RWPE1 (cell line): ENCODE measurements at places on chromosomes 16 and 17.

DNA sequence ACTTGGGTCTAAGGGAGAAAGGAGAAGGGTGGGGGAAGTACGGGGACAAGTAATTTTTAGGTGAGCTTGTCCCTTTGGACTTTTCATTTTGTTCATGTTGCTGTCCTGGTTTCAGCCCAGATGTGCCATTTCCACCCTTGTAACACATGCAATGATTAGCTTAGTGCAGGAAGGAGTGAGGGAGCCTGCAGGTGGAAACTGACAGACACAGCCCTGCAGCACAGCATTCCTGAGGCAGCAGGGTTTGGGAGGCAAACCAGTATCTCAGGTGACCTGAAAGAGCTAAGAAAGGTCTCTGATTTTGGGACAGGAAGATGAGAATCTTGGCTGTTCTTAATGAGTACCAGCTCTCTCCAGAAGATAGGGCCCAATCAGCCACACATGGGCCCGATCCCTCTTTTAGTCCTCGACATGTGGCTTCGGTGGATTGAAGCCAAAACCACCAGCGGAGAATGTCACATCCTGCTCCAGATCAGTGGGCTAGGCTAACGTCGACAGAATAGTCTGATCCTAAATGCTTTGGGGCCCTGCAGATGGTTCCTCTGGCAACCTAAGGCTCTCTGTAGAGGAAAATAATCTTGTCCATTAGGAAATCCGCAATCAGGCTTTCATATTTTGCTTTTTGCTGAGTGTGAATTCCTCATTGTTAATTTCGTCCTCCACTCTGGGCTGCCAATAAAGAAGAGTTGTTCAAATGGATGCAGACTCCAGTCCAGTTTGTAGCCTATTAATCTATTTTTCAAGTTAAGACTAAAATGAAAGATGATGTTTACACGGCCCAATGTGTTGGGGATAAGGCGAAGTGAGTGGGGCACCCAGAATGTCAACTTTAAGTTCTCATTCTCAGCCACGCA is 3.8 kb upstream of the RNF157 start:
- no peak for DNase-seq

DNA sequence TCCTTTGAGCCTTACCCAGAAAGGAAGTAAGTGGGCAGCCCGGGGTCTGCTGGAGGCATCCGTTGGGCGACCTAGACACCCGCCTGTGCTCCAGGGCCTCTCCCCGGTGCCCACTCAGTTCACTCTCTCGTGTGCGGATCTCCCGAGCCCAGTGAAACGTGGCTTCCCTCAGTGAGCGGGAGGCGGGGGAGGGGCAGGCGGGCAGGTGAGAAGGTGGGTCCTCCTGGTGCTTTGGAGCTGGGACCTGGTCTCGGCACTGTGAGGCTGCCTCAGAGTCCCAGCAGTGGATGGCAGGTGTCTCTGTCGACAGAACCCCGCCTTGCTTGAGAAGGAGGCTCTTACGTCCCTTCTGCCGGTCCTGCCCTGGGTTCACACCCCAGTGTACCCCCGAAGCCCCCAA is 8.0 kb downstream of the ZNF276 start:
- DNase-seq, result no peak

- no peak for DNase-seq
Observed at GRCh38 chr16:963913-964312, 6.9 kb downstream of the LMF1 start.

GRCh38 chr16:17469011-17469740 is 1.6 kb downstream of the XYLT1 start:
- no peak for DNase-seq

DNA sequence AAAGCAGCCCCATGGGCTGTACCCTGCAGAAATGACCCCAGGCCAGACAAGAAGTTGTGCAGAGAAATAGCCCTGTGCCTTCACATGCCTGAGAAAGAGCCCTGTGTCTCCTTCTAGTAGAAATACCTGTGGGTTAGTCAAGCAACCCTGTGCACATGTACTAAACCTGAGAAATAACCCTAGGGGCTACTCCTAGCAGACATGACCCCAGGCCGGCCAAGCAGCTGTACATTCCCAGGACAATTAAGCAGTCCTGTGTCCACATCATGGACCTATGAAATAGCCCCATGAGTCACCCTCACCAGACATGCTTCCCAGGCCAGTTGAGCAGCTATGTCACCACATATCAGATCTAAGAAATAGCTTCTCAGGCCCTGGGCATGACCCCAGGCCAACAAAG is 519.7 kb upstream of the CA10 start:
- no peak for DNase-seq

DNA sequence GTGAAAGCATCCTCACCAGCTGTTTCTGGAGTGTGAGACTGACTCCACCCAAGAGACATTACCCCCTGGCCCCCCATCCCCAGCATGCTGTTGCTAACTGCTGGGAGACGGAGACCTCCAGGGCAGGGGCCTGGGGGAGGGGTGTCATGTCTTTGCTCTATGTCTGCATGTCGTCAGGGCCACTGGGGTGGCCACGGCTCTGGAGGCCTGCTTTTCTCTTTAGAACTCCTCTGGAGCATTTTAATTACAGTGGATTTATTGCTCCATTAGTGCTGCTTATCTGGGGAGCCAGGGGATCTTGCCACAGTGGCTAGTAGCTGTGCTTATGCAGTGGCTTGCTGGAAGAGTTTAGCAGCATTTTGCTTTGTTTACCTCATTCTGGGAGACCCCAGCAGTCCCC is 32.3 kb downstream of the CLEC16A start:
- no peak for DNase-seq

DNA sequence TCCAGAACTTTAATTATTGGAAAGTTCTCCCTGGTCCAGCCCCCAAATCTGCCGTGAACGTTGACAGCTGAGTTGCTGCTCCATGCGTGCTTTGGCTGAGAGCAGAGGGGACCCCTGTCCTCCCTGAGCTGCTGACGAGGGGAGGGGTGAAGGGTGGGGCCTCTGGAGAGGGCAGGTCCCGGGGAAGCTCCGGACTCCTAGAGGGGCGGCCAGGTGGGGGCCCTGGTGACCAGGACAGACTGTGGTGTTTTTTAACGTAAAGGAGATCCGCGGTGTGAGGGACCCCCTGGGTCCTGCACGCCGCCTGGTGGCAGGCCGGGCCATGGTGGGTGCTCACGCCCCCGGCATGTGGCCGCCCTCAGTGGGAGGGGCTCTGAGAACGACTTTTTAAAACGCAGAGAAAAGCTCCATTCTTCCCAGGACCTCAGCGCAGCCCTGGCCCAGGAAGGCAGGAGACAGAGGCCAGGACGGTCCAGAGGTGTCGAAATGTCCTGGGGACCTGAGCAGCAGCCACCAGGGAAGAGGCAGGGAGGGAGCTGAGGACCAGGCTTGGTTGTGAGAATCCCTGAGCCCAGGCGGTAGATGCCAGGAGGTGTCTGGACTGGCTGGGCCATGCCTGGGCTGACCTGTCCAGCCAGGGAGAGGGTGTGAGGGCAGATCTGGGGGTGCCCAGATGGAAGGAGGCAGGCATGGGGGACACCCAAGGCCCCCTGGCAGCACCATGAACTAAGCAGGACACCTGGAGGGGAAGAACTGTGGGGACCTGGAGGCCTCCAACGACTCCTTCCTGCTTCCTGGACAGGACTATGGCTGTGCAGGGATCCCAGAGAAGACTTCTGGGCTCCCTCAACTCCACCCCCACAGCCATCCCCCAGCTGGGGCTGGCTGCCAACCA is at the start of gene MC1R:
Gene MC1R (plus strand): TSS at position 410 of the 895 bp plus-strand sequence. CDS start 397 bp downstream, at position 807.
- no peak for DNase-seq

- no peak for DNase-seq
Observed at GRCh38 chr17:77802333-77802615, 156.2 kb upstream of the TNRC6C start.

- DNase-seq, result no peak
Observed at GRCh38 chr16:47416869-47417268, 44.0 kb downstream of the ITFG1 start.

GRCh38 chr17:3961564-3962047 is 2.6 kb downstream of the ATP2A3 start:
- no peak for DNase-seq

DNA sequence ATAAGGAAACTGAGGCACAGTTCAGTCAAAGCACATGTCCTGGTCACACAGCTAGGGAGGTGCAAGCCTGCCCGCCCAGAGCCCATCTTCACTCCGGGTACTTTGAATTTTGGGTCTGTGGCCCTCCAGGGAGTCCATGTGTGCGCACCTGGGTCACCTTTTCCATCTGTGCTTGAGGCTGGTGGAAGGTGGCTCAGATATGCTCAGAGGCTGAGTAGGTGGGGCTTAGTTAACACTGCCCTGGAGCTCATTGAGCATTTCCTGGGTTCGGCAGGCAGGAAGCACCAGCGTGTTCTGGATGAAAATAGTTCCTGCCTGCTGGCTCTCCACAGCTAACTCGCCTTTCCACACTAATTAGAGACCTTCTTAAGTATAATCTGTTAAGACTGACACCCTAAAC is 19.2 kb downstream of the FAM234A start:
- no peak for DNase-seq

DNA sequence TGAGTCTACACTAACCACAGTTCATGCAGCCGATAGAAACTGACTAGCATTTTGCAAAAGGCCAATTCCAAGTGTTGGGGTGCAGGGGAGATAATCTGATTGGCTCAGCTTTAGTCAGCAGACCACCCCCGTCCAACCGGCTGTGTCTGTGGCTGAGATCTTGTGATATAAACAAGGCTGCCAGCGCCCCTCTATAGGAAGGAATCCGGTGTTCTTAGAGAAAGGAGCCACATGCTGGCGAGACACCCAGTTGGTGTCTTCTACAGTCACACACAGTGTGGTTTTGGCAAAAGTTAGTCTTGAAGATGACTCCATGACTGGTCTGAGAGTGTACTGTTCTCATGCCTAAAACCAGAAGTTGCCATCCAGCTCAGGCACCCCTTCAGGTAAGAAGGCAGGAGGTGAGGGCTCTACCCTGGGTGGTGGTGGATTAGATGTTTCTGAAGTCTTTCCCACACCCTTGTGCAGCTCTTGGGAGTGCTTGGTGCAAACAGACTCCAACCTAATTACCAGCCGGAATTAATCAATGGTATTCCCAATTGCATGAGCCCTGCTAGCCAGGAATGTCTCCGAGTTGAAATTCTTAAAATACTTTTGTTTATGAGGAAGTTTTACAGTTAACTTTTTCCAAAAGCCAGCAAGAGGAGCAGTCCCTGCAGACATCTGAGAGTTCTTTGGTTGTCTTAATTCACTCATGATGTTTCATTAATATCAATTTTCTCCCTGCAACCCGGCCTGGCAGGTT is 172.3 kb upstream of the IRX6 start:
- DNase-seq, result no peak

GRCh38 chr16:81595629-81596292 is 151.2 kb downstream of the CMIP start:
- no peak for DNase-seq

DNA sequence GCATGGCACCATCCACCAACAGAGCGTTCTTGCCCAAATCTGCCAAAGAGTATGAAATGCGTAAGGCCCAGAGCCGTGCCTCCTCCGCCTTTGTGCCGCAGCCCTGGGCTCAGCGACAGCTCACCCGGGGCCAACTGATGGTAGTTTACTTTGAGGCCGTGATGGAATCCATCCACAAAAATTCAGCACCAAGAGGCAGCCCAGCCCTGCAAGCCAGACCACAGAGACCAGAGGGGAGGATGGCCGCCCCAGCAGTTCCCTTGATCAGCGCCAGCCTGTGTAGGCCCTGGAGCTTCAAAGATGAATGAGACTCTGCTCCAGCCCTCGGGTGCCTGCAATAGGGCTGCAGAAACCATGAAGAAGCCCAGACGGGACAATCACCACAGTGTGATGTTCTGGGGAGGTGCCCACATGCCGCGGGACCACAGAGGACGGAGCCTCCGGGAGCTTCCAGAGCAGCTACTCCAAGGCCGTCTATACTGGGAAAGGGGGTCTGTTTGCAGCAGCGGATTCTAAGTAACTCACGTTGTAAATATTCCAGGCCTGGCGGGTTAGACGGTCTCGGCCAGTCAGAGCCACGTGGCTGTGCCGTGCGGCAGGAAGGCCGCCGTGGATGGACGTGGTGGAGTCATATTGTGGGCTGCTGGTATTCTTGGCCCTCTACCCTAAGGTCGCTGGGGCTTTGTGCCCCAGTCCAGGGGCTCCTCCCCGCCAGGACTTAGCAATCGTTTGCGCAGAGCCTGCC is 80.3 kb downstream of the RBFOX3 start:
- no peak for DNase-seq

DNA sequence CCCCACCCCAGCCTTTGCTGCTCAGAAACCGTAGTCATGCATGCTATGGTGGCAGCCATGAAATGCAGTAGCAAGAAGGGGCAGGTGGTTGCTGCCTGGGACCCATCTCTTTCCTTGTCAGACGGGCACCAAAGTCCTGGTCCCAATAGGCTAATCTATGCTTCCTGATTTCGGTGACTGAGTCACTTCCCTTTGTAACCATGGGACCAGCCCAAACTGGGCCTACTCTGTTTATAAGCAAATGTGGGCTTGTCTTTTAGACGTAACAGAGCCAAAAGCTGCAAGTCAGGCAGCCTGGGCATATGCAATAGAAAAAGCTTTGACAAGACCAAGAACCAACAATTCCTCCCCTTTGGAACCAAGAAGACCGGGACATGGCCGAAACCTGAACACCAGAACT is 99.1 kb upstream of the RBBP6 start:
- DNase-seq, result no peak

DNA sequence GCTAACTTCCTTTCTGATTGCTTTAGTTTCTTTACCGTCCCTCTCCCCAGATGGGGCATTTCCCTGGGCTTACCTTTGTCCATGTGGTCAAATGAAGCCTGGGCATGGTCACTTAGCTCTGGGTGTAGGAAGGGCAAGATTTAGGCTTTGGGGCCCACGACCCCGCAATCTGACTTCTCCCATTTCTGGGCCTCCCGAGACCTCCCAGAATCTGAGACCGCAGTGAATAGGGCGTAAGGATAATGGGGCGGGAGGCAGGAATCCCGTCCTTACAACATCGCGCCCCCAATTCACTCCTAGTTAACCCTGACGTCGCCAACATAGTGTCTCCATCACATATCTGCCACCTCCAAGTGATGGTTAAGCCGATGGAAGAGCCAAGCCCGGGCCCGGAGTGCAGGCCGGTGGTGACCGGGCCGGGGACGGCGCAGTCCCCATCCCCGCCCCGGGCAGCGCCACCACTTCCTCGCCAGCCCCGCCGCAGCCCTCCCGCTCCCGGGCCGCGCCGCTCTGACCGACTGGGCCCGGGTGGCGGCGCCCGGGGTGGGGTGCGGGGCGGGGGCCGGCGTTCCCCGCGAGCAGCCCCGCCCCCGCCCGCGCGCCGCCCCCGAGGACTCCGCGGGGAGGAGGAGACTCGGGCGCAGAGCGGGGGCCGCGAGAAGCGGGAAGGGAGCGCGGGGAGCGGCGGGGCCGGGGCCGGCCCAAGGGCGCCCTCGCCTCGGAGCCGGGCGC is at the start of gene RHBDL3:
Gene RHBDL3 (plus strand): TSS at position 641 of the 732 bp plus-strand sequence. CDS start 358 bp downstream, outside the sequence.
- DNase-seq, result no peak

GRCh38 chr16:86019446-86020047 is 120.6 kb downstream of the IRF8 start:
- no peak for DNase-seq

GRCh38 chr16:1102921-1103635 is 7.0 kb upstream of the C1QTNF8 start:
- DNase-seq, result peak; percentile 72

GRCh38 chr17:80646328-80646727 is 101.7 kb downstream of the RPTOR start:
- no peak for DNase-seq

- DNase-seq, result no peak
Observed at GRCh38 chr16:85407-85782, 7.4 kb downstream of the MPG start.

GRCh38 chr17:9828296-9829295 is 2.9 kb downstream of the GLP2R start:
- no peak for DNase-seq
